ENCODE measurements at places on chromosomes 11 and 22.

DNA sequence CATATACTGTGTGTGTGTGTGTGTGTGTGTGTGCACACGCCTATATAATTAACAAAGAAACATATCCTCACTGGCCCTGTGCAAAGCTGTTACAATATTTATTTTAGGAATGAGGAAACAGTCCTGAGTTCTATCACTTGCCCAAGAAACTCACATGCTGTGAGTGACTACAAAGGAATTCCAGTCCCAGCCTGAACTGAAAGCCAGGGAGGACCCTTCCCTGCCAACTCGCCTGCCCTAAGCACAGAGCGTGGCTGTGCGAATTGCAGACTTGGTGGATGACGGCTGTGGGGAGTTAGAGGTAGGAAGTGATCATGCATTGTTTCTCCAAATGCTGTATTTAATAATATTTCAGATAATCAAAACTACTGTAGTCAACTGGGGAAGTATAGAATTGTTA is 26.4 kb upstream of the CD5 start:
- no peak for DNase-seq

DNA sequence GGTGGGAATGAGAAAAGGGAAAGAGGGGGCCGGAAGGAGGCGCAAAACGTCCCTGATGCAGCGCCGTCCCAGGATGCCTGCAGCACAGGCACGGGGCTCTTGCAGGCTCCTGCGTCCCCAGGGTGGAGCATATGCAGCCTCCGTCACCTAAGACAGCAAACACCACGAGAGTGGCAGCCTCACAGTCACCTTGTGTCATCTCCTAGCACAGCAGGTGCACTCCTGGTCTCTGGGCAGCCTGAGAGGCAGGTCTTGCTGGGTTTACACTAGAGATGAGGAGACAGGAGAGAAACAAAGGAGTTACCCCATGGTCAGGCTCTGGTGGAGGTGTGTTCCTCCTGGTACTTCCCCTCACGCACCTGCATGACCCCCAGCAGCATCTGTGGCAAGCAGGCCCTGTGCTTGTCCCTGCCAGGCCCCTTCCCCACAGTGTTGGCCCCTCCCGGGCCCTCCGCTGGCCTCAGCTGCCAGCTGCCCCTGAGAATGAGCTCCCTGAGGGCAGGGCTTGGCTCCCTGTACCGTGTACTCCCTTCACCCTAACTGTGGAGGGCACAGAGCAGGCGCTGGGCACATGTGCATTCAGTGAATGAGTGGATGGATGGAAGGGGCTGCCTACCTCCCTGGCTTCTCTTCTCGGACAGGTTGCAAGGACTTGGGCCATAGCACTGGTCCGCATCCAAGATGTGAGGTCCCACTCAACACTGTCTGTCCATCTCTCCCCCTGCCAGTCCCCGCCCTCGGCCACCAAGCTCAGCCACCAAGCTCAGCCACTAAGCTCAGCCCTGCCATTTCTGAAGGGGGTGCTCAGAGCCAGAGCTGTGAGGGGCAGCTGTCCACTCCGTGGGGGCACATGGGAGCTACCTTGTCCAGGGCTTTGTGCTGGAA is 988.6 kb downstream of the BRD1 start:
- no peak for DNase-seq

- DNase-seq = no peak
These were observed 23.4 kb upstream of the HEPHL1 start for GRCh38 chr11:93997741-93998140.

DNA sequence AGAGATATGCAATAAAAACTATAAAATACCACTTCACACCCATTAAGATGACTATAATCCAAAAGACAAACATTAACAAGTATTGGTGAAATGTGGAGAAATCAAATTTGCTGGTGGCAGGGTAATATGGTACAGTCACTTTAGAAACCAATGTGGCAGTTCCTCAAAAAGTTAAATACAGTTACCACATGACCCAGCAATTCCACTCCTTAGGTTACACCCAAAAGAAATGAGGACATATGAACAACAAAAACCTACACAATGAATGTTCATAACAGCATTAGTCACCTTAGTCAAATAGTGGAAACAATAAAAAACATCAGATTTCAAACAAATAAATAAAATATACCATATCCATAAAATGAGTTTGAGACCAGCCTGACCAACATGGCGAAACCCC is 52.6 kb downstream of the RDX start:
- no peak for DNase-seq

DNA sequence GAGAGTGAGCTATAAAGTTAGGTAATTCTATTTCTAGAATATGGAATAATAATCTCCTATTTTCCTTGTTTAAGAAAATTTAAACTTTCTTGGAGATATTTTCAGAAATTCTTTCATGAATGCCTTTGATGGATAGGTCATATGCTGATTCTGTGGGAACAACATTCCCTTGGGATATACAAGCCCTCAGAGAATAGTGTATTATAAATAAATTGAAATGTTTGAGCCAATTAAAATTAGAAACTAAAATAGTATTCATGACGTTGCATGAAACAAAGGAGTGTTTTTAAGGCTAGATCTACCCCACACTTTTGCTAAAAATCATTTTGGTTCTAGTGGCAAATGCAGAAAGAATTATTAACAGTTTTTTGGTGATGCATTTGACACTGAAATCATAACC is 269.3 kb upstream of the ANO3 start:
- no peak for DNase-seq

DNA sequence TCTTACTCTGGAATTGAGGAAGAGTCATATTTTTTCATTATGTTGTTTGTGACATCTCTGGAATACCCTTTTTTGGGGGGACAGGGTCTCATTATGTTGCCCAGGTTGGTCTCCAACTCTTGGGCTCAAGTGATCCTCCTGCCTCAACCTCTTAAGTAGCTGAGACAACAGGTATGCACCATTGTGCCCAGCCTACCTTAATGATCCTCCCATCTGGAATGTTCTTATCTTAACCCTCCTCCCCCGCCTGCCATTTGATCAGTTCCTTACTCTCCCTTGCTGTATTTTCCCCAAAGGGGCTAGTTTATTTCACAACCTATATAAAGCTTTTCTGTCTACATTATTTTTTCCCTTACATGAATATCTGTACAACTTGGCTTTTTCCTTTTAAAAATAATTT is 594.7 kb downstream of the METTL15 start:
- no peak for DNase-seq

- no peak for DNase-seq
These were observed 975.6 kb downstream of the BRD1 start for GRCh38 chr22:48851933-48852549.

- no peak for DNase-seq
These were observed 4.8 kb downstream of the KIAA0930 start for GRCh38 chr22:45235851-45236342.

GRCh38 chr11:59866397-59866796 is at the start of gene TCN1:
TCN1 (minus strand) TSS chr11:59866487; CDS start chr11:59866470, 17 bp downstream.
- no peak for DNase-seq

DNA sequence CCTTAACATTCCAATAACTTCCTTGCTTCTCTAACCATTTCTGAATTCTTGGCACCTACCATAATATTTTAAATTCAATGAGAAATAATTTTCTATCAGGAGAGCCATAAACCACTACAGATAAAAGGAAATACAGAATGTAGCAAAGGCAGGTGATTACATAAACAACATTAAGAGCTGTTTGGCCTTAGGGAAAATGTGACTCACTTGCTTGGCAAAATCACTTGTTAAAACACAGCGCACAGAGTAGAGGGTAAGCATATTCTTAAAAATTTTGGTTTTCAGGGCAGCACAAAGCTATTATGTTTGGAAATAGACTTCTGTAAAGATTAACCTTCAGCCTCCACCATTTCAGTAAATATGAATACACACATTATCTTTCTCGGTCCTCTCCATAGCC is 26.4 kb downstream of the IZUMO1R start:
- no peak for DNase-seq

GRCh38 chr11:57476047-57476756 is 15.9 kb downstream of the RTN4RL2 start:
- DNase-seq = no peak

DNA sequence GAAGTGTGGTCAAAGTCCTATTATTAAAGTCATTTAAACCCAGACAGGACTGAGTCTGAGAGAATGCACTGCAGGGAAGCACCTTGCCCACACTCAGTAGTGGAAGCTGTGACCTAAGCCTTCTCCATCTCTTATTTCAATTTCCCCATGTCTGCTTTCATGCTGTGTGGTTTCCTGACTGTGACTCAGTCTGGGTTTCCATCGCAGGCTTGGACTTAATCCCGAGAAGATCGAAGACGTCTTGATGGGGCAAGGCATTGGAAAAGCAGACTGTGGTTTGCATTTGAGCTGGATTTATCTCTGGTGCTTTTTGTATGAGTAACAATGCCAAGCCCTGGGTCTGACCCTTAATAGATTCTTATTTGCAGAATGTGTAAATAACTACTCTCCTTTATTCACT is 238.9 kb downstream of the NTM start:
- no peak for DNase-seq

DNA sequence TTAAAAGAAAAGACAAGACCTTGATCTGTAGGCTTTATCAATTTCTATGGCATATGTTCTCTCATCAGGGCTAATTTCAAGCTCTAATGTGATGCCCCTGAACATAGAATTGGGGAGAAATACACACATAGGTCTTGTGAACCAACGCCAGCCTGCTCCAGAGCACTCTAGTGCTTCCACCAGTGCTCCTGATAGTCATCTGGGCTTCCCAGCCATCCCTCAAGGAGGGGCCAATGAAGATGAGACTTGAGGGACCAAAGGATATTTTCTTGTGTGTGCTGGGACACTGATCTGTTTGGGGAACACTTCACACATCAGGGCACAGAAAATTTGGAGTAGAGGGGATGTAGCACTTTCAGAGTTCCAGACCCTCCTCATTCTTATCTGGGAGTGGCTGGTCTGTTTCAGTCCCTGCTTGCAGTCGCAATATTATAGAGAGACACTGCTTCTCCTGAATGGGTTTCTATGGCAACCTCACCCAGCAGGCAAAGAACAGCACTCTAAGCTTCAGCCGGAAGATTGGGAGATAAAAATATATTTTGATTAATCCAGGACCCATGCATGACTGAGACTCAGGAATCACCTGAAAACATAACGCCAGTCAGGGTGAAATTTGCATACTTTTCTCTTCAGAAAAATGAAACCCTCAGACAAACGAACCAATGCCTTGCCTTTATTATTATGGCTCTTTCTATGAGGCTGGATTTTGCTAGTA is 28.4 kb upstream of the SCN3B start:
- DNase-seq = no peak

DNA sequence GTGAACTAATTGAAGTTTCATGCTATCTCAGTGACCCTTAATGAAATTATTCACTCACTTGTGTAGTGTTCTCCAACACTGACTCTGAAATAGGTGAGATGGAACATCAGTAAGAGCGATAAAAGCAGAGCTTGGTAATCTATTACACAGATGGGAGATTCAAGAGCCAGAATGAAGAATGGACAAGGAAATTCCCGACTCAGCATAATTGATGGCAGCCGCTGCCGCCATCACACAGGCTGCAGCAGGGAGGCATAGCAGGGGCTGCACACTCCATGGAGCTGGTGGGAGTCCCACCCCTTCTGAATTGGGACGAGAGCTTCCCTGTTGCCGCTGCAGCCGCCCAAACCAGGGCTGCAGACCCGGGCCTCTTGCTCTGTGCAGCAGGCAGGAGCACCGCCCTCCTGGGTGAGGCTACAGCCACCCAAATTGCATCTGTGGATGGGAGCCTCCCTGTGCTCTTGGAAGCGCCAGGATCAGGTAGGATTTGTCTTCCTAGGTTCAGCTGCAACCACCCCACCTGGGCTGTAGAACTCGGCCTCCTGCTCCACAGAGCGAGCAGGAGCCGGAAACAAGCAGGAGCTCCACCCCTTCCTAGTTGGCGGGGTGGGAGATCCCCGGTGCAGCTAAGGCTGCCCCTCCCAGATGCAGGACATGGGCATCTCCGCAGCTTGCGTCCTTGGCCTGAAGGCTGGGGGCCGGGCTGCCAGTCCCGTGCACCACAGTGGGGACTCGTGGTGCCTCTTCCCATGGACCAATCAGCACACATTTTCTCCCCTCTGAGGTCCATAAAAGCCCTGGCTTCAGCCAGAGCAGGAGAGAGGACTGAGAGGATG is 535.1 kb upstream of the LUZP2 start:
- DNase-seq = no peak

DNA sequence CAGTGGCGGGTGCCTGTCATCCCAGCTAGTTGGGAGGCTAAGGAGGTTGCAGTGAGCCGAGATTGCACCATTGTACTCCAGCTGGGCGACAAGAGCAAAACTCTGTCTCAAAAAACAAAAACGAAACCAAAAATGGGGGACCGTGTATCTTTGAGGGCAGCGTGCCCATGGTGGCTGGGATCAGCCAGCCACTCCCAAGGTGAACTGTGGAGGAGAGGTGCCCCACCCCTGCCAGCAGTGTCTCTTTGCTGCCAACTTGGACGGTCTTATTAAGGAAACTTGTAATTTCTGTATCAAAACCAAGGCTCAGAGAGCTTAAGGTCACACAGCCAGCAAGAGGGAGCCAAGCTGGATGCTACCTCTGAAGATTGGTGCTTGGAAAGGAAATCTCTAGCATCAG is 147.7 kb downstream of the CACNA1I start:
- DNase-seq = no peak

DNA sequence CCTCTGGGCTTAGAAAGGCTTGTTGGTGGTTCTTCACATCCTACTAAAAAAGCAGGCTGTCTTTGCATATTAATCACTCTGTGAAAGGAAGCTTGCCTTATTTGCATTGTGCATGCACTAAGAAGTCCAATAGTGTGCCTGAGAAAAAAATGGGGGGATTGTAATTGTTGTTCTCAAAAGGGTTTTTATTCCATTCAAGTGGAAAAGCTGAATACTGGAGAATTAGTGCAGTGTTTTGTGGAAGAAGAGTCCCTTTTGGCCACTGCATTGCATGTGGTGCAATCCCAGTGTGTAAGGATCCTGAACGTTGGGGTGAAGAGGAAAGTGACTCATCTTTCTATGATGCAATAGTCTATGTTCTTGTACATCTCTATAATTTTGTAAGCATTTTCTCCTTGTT is 16.5 kb downstream of the NCAM1 start:
- DNase-seq = no peak

DNA sequence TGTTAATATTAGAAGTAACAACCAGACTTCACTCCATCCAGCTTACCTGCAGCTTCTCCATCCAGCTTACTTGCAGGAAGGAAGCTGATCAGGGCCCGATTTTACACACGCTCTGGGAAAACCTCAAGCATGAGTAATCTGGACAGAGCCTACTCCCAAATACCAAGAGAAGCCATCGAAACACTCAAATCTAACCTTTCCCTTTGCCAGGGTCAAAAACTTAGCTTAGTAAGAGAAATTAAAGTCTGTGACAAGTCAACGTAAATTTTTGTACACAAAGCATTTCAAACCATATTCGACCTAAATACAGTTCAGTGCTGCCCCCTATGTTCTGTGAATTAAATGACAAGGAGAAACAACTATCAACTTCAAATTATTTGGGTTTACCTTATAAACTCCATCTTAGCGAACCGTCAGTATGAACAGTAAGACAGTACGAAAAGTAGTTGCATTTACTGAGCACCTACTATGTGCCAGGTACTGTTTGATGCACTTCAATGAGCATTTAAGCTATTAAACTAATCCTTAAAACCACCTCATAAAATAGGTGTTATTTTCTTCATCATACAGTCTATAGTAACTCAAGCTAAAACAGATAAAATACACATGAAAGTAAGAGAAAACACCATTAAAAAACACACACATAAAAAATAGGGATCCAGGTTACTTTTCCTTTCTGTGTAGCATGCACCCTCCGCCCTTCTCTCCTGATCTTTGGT is 36.9 kb downstream of the ARFGAP3 start:
- DNase-seq = no peak

Data from activated CD4-positive, alpha-beta T cell treated with anti-CD3 and anti-CD28 coated beads, Interleukin-2, amount 50 U/mL, for 1 hour (primary cell).